Activated CD4-positive, alpha-beta T cell treated with anti-CD3 and anti-CD28 coated beads, Interleukin-2, amount 50 U/mL, for 48 hours (primary cell): ENCODE measurements at places on chromosomes 7 and 10.

DNA sequence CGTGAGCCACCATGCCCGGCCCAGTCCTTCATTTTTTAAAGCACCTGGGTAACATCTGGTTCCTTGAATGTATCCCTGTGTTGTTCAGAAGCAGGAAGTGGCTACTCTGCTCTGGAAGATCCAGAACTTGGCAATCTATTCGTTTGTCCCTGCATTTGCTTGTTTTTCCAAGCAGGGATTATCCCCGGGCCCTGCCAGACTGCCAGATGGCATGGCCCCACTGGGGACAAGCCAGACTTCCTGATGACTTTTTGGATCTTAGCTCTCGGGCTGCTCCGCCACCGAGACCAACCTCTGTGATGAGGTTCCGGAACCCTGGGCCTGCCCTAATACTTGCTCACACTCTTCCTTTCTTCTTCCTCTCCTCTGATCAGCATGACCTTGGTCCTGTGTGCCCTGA lies 496.7 kb downstream of the TYW1 start:
- no peak for DNase-seq

GRCh38 chr7:135966341-135967043 lies 10.7 kb downstream of the MTPN start:
- DNase-seq, result no peak

DNA sequence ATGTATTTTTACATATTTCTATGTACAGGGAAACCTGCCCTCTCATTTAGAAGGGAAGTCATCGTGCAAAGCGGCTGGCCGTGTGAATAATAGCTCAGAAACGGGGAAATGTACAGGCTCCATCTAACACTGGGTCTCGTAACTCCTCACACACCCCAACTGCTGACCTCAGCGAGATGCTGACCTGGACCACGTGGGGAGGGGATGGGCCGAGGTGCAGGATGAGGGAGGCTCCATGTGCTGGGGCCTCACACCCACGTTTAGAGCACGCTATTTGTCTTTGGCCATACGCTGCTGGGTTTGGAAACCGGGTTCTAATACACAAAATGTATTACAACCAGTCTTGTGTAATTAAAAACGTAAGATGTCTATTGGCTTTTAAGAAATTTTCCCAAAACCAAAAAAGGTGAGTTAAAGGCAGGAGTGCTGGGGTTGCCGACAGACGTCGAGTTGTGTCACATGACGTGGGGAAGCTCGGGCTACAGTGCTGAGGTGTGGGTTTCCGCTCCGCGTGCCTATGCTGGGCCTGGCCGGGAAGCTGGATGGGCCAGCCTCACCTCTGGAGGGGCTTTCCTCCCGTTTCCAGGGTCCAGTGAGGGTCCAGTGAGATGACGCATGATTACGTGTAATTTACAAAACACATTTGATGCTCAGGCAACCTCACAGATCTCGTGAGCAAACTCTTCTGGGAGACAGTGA lies 215.6 kb downstream of the DNAJB6 start:
- DNase-seq, result no peak

- no peak for DNase-seq
Observed at GRCh38 chr10:26829810-26830515, 30.8 kb downstream of the ABI1 start.

- DNase-seq, result no peak
Observed at GRCh38 chr7:86643561-86644281, at the start of gene GRM3. Gene GRM3, plus strand, starts transcription at chr7:86643909. Its CDS starts 121,237 bp downstream, at chr7:86765146.

GRCh38 chr7:107742678-107743566 lies 1.0 kb upstream of the CBLL1 start:
- peak; percentile 72 for DNase-seq

DNA sequence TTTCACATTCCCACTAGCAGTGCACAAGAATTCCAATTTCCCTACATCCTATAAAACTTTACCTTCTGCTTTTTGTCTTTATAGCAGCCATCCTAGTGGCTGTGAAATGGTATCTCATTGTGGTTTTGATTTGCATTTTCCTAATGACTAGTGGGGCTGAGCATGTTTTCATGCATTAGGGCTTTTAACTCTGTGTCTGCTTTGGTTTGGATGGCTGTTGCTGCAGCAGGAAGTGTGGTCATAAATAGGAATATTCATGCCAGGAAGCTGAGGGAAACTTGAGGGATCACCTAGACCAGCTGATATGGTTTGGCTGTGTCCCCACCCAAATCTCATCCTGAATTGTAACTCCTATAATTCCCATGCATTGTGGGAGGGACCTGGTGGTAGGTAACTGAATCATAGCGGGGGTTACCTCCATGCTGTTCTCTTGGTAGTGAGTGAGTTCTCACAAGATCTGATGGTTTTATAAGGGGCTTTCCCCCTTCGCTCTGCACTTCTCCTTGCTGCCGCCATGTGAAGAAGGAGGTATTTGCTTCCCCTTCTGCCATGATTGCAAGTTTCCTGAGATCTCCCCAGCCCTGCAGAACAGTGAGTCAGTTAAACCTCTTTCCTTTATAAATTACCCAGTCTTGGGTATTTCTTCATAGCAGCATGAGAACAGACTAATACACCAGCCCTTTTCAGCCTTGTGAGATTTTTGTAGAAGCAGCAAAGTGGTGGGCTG lies 181.8 kb upstream of the PITRM1 start:
- DNase-seq, result no peak

GRCh38 chr10:116803451-116804249 lies 45.6 kb upstream of the ENO4 start:
- DNase-seq, result no peak

DNA sequence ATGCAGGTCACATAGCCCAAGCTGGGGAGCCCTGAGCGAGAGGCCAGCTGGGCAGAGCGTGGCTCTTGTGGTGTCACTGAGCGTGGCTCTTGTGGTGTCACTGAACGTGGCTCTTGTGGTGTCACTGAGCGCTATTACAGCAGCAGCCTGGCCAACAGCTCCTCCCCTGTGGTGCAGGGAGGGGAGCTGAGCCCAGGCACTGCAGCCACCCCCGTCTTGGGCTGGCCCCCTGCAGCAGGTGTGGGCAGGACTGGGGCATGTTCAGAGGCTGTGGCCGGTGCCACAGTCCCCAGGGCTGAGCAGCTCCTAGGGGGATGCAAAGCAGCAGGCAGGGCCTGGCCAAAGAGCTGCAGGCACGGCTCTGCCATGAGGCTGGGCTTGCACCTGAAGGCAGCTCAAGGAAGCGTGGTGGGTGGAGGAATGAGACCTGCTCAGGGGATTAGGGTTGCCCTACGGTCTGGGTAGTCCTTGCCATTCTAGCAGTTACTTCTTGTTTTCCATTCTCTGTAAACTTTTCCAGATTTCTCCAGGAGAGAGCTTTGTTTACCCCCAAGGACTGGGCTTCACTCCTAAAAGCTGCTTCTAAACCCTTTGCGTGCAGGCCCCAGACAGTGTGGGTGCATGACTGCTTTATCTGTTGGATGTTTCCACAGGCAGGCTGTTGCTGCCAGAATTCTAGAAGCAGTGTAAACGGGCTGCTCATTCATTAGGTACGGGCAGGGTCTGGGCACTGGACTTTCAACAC lies 29.2 kb downstream of the ZNF783 start:
- DNase-seq, result no peak

GRCh38 chr10:111875725-111876124 lies 307.8 kb downstream of the GPAM start:
- DNase-seq, result no peak

DNA sequence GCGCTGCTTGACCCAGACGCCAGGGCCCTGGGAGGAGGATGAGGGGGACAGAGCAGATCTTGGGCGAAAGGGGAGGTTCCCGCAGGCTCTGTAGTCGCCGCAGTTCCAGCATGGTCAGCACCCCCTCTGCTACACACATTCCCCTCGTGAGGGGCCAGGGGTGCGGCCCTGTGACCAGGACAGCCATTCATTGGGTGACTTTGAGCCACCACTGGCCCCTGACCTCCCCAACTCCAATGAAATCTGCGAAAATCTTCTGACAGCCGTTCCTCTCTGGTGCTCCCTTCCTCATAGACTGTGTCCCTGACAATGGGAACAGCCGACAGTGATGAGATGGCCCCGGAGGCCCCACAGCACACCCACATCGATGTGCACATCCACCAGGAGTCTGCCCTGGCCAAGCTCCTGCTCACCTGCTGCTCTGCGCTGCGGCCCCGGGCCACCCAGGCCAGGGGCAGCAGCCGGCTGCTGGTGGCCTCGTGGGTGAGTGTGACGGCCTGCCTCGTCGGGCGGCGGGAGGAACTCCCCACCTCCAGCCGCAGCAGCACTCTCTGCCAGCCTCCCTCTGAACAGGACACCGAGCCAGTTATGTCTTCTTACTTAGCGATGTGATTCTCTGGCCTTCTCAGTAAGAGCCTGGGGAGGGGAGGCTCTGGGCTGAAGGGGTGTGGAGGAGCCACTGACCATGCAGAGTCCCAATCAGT lies 825 bp downstream of the TMEM176A start:
- no peak for DNase-seq

DNA sequence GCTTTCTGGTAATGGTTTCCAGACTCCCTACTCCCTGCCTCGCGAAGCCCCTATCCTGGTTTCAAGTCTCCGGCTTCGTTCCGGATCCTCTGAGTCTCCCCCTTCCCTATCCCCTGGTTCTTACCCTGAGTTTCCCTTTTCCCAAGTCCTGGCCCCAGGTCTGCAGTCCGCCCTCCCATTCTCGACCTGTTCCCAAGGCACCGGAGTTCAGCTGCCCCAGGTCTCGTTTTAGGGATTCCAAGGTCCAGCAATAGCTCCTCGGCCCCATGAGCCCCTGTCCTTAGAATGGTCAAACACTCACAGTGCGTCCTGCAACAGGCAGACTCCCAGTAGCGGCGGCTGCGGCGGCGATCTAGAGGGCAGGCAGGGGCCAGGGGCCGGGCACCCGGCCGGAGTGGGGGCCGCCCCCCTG lies 274 bp downstream of the PITX3 start:
- no peak for DNase-seq

DNA sequence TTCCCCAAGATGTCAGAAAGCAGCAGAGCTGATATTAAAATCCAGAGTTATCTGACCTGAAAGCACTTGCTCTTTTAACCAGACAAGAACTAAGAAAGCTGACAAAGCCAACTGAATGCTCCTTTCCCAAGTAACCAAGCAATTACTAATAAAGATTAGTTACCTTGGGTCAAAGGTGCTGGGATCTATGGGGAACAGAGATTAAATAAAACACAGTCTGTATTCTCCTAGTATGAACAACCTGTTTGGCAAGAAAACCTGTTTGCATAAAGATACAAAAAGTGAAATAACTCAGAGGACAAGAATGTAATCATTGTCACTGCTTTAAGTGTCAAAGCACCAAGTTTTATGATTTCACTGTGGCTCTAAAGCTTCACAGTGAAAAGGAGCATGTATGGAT lies 35.7 kb downstream of the ITPRID1 start:
- no peak for DNase-seq

DNA sequence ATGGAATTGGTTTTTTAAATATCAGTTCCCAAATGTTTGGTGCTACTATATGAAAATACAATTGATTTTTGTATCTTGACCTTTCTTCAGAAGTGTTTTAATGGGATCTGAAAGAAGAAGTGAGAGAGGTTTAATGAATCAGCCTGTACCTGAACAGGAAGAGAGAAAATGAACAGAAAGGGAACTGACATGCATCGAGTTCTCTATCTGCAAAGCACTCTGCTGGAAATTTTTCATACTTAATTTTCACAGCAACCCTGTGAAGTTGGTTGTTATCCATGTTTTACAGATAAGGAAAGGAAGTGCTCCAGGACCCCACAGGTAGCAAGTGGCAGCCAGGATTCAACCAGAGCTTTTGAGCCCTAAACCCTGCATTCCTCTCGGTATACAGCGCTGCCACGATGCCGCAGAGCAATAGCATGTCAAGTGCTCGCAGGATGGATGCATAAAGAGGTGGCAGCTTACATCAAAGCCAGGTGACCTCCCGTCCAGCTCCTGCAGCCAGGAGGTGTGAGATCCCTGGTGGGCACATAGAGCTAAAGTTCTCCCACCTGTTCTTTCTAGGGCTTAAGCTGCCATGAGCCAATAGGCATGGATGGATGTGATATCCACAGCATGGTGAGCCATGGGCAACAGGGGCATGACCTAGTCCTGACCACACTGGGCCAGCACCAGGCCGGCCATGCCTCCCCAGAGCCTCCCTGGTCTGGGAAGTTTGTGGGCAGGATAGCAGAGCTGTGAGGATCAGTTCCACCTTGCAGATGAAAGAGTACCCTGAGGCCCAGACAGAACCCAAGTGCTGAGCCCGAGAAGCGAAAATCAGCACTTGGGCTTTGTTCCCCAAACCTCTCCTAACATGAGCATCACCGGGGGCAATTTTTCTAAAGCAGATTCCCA lies 57.2 kb downstream of the CALML3 start:
- DNase-seq, result no peak
